ENCODE measurements at places on chromosomes 3 and 15. TPM values are rescaled to one million over a fixed set of nuclear protein-coding genes. Genes with fewer than 3 reads are reported as not detected.

BNIP2 gene
- total RNA-seq = 69.9 TPM

EPHA3 gene
- 0.36 TPM for total RNA-seq

CCDC39 gene
- total RNA-seq = 3.3 TPM

DNA sequence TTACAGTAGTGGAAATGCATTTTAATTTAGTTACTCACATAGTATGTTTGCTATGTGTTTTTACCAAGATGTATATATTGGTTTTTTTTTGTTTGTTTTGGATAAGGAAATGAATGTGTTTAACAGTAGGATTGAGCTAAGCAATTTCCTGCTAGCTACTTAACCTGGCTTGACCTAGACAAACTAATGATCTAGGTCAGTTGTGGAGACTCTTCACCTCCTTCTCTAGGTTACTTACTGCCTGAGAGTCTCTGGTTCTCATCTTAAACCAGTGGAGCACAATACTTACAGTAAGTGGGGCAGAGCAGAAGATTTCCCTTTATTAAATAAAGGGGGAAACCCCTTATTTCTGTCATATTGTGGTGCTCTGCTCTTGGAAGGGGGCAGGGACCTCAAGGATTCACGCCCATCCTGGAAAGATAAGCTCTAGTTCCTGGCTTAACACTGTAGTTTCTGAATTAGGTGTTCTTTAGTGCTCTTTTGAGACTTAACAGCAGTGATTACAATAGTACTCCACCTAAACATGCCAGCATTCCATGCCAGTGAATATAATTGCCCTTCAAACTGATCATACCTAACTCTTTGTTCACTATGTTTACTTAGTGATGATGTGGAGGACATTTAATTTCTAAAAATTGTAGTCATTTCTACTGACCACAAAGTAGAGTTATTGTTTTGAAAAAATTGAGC is 79.9 kb downstream of the UBP1 start:
- DNase-seq = no peak

GRCh38 chr3:55877703-55878102 is 390.6 kb upstream of the WNT5A start:
- peak; percentile 47 for DNase-seq

HEG1 gene
- total RNA-seq = 11.4 TPM

ESYT3 gene
- total RNA-seq = 0.59 TPM

- DNase-seq = no peak
Observed at GRCh38 chr3:72439321-72440183, 408.7 kb downstream of the SHQ1 start.

COL6A5 gene
- not detected for total RNA-seq

DNA sequence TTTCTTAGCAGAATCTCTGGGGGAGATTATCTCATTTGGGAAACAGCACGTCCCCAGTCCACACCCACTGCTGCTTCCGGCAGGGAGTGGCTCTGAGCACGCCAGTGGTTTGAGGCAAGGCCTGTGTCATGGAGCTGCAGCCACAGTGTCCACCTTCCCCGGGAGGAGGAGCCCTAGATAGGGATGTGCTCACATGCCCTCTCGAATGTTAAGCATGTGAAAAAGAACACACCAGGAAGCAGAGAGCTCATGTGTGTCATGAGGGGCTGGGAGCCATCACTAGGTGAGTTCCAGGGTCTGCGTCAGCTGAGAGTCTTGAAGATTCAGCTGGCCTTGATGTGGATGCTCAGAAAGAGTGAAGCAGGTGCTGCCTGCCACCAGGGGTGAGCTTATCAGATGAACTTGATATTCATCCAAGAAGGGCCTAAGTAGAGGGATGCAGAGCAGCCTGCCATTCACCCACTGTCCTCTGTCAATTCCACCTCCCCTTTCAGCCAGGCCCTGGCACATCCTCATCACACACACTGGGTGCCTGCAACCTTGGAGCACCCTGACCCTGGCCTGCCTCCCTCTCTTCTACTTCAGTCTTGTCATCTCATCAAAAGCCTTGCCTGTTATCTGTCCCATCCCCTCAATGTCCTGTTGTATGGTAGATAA is 16.3 kb downstream of the ITGA11 start:
- no peak for DNase-seq

CDC25A gene
- 51.8 TPM for total RNA-seq

- peak; percentile 98 for DNase-seq
Observed at GRCh38 chr3:10459954-10460754, 45.2 kb downstream of the ATP2B2 start.

GRCh38 chr15:96337365-96338023 is 7.0 kb downstream of the NR2F2 start:
- DNase-seq = peak; percentile 51

DNA sequence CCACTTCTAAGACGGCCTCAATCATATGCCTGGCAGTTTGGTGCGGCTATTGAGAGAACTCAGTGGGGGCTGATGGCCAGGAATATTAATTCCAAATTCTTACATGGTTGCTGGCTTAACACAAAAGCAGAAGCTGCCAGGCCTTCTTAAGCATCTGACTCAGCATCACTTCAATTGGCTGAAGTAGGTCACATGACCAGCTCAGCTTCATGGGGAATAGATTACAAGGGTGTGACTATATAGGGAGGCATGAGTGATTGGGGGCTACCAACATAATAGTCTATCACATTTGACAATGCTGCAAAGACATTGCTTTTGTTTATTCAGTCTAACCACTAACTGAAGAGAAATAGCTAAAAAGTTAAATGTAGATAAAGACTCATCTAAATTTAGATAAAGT is 101.6 kb upstream of the ANKRD28 start:
- DNase-seq = no peak

GRCh38 chr3:172244011-172244410 is 204.2 kb downstream of the GHSR start:
- DNase-seq = no peak

ZXDC gene
- total RNA-seq = 22.3 TPM

DNA sequence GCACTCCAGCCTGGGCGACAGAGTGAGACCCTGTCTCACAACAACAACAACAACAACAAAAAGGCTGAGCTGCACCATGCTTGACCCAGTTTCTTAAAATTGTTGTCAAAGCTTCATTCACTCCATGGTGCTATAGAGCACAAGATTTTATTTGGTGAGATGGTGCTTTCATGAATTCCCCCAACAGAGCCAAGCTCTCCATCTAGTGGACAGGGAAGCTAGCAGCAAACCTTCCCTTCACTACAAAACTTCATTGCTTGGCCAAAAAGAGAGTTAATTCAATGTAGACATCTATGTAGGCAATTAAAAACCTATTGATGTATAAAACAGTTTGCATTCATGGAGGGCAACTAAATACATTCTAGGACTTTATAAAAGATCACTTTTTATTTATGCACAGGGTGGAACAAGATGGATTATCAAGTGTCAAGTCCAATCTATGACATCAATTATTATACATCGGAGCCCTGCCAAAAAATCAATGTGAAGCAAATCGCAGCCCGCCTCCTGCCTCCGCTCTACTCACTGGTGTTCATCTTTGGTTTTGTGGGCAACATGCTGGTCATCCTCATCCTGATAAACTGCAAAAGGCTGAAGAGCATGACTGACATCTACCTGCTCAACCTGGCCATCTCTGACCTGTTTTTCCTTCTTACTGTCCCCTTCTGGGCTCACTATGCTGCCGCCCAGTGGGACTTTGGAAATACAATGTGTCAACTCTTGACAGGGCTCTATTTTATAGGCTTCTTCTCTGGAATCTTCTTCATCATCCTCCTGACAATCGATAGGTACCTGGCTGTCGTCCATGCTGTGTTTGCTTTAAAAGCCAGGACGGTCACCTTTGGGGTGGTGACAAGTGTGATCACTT is 2.0 kb downstream of the CCR5 start:
- peak; percentile 30 for DNase-seq

GRCh38 chr3:120460181-120460790 is 9.5 kb upstream of the FSTL1 start:
- DNase-seq = no peak

CTXN2 gene
- 0.60 TPM for total RNA-seq

DNA sequence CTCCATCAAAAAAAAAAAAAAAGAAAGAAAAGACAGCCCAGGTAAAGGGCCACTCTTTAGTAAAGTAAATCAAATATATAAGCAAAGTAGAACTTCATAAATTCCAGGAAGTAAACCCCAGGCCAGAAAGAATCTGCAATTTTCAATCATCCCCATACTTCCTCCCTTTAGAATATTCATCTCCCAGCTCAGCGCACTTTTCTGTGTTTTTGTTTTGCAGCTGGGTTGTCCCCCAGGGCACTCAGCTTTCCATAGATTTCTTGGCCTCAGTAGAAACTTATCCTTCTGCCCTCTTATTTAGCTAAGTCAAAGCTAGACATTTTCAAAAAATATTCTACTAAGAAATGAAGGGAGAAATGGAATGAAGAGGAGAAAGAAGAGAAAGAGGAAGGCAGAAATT is 24.0 kb upstream of the SPRED1 start:
- no peak for DNase-seq

- DNase-seq = no peak
Observed at GRCh38 chr3:125302932-125303331, 72.2 kb downstream of the ZNF148 start.

DNA sequence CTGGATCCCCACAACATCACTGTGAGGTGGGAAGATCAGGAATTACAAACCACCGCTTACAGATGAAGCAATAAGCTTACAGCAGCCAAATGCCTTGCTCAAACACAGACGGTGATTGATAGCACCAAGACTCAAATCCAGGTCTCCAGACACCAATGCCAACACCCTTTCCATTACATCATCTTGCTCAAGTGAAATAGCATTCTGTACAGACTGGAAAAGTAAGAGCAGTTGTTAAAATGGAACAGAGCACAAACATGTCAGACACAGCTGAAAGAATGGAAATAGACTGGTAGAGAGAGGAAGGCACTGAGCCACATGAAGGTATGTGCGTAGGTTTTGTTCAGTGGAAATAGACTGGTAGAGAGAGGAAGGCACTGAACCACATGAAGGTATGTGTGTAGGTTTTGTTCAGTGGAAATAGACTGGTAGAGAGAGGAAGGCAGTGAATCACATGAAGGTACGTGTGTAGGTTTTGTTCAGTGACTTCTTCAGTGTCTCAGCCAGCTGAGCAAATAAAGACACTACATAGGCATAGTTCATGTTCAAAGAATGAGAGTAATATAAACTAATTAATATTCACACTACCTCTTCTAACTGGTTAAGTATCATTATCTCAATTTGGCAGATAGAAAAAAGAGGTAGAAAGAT is 15.6 kb downstream of the CLDN1 start:
- no peak for DNase-seq

CRELD1 gene
- total RNA-seq = 14.1 TPM

DNA sequence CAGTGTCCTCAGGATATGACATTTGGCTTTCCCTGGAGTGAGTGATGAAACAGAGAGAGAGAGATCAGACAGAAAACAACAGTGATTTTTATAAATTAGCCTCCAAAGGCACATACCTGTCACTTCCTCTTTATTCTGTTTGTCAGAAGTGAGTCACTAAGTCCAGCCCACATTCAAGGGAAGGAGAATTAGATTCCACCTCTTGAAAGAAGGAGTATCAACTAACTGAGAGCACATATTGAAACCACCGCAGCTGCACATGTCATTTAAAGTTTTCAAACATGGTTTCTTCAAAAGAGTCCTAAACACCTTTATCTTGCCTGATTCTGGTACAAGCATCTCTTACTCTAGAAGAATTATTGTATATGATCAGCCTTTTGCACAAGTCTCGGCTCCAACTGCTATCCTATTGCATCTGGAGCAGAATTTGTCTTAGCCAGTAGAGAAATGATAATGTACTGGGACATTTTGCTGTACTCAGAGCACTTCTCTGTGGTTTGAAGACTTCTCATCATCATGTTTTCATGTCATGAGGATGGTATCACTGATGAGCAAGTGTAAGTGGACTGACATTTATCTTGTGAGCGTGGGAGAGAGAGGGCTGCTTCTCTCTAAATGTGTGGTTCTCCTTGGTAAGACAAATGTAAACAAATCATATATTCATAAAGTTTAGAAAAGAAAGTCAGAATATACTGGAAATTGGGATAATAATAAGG is 338.9 kb upstream of the CFAP20DC start:
- no peak for DNase-seq

- DNase-seq = no peak
Observed at GRCh38 chr3:159800434-159801155, 188.0 kb upstream of the IL12A start.

GRCh38 chr3:124201786-124202185 is 209.9 kb upstream of the ROPN1 start:
- DNase-seq = no peak

DNA sequence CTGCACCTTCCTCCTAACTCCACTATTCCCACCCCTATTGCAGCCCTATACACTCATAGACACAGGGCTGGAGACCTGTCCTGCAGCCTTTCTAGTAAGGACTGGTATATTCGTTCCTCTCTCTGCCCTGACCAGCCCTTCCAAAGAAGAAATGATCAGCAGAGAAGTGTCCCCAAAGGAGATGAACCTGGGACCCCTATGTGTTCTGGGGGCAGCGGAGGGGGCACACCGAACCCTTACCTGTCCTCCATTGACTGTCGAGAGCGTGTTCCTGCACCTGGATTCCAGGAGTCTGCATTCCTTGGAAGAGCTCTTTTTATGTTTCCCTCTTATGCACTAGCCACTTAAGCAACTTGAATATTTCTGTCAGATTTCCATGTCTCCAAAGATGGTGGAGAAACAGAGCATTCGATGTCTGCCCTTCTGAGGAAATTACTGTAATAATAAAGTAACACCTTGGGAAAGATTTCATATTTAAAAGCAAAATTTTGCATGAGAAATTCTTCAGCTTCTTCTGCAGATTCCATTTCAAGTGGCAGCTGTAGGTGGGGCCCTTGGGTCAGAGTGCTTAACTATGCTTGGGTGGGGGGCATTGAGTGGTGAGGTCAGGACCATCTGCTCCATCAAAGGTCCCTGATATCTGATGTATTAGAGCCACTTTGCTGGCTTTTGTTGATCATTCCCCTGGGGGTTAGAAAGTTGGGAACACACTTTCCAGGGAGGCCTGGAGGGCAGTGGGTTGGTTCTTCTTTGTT is 6.3 kb downstream of the EPHB1 start:
- DNase-seq = no peak

DNA sequence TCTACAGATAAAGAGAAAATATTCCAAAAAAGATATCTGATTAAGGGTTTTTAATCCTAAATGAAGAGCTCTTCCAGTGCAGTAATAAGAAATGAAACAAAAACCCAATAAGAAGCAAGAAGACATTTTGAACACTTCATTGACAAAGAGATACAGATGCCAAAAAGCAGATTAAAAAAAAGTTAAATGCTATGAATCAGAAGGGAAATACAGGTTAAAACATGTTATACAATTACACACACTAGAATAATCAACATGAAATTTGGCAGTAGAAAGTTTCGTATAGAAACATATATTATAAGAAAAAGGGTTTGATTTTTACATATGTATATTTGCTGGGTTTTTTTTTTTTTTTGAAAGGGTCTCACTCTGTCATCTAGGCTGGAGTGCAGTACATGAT is 135.0 kb downstream of the ROBO1 start:
- no peak for DNase-seq

GRCh38 chr3:12730506-12731242 is 28.4 kb downstream of the TMEM40 start:
- DNase-seq = no peak

C3orf62 gene
- total RNA-seq = 3.4 TPM

GOLGA6A gene
- 0.59 TPM for total RNA-seq

GRCh38 chr3:117407317-117407716 is 697.7 kb downstream of the TUSC7 start:
- DNase-seq = peak; percentile 36

MCTP2 gene
- total RNA-seq = 0.56 TPM

- no peak for DNase-seq
Observed at GRCh38 chr3:128446821-128447220, 19.9 kb downstream of the DNAJB8 start.

- DNase-seq = peak; percentile 75
Observed at GRCh38 chr3:134374791-134375581, 739 bp upstream of the AMOTL2 start.
